ENCODE measurements at places on chromosomes 7 and 10. TPM values are rescaled to one million over a fixed set of nuclear protein-coding genes. Genes with fewer than 3 reads are reported as not detected.

UNCX gene
- total RNA-seq: not detected

PTPRZ1 gene
- 3.6 TPM for total RNA-seq

CFAP70 gene
- total RNA-seq: 0.11 TPM

SPDYE9 gene
- not detected for total RNA-seq

MYO1G gene
- total RNA-seq: 0.13 TPM

FUOM gene
- 56.1 TPM for total RNA-seq

EPO gene
- not detected for total RNA-seq

All from A375 (cell line).